Left ventricle myocardium superior (tissue), 1 donor: ENCODE measurements at places on chromosomes 13 and 19. TPM values are rescaled to one million over a fixed set of nuclear protein-coding genes. Genes with fewer than 3 reads are reported as not detected.

The FCAR gene
- total RNA-seq, result 0.32 TPM

The MYH14 gene
- total RNA-seq, result 131 TPM

The EXOC3L2 gene
- 0.94 TPM for total RNA-seq

DNA sequence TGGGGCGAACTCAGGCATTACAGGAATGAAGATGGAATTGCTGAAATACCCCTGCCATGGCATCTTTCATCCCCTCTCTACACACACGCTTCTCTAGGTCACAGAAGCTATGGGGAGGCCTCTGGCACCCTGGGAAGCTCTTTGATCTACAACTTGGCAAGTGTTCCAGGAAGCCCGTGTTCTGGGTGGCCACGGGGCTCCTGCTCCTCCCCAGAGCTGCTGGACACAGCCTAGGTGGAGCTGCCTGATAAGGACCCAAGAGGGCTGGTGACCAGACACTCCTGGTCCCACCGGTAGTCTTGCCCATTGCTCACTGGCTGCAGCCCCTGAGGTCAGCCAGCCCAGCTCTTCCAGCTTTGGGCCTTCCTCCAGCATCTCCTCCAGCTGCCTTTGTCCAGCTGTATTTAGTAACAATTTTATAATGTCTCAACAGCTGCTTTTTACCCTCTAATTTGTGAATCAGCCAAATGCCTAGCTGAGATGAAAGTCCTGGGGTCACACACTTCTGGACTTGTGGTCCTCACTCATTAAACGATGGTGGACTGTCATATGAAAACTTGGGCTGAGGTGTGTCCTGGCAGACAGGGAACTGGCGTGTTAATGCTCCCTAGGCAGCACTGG is 72.8 kb upstream of the SPATA13 start:
- no peak for DNase-seq
